ENCODE measurements at places on chromosomes 16 and 17.
A peak's percentile ranks its signal among the peaks of the same experiment; 100 is the strongest.

- no peak for DNase-seq
Measured at GRCh38 chr17:80539022-80539641, 5.5 kb upstream of the RPTOR start.

DNA sequence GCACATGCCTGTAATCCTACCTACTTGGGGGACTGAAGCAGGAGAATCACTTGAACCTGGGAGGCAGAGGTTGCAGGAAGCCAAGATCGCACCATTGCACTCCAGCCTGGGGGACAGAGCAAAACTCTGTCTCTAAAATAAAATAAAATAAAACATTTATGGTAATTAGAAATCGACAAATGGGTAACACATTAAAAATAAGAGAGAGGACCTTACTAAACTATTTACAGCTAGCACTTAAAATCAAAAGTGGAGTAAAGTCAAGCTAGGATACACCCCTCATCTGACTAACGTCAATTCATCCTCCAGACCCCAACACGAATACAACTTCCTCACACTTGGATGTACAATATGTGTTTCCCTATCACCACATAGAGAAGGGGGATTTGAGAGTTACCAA, 27.8 kb upstream of the RHOT1 start:
- no peak for DNase-seq

DNA sequence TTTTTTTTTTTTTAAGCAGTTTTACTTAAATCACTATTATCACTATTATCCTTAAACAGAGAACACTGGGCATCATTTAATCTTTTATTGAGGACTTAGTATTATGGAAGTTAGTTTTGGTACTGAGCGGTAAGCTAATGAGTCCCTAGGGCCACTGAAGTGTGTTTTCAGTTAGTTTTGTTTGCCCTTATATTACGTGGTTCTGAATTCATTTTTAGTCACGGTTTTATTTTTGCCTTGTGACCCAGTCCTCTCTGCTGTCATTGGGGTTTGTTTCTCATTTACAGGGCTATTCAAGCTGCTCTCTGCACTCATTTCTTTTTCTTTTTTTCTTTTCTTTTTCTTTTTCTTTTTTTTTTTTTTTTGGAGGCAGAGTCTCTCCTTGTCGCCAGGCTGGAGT, 17.3 kb downstream of the RABEP1 start:
- no peak for DNase-seq

- DNase-seq, result no peak
Measured at GRCh38 chr17:76135810-76136188, 5.2 kb downstream of the FOXJ1 start.

DNA sequence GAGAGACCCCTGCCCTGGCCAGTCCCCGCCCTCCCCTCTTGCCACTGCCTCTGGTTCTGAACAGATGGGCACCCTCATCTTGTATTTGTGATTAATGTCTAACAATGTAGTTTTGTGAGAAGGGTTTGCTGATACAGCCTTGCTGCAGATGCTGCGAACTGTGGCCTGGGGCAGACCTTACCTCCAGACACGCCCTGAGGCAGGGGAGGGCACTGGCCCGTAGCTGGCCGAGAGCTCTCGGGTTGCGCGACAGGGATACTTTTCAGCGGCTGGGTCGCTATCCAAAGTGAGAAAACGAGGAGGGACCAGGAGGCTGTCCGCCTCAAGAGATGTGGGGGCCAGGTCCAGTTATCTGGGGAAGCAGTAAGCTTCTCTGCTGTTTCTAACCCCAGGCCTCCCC, 21.9 kb downstream of the STH start:
- no peak for DNase-seq

DNA sequence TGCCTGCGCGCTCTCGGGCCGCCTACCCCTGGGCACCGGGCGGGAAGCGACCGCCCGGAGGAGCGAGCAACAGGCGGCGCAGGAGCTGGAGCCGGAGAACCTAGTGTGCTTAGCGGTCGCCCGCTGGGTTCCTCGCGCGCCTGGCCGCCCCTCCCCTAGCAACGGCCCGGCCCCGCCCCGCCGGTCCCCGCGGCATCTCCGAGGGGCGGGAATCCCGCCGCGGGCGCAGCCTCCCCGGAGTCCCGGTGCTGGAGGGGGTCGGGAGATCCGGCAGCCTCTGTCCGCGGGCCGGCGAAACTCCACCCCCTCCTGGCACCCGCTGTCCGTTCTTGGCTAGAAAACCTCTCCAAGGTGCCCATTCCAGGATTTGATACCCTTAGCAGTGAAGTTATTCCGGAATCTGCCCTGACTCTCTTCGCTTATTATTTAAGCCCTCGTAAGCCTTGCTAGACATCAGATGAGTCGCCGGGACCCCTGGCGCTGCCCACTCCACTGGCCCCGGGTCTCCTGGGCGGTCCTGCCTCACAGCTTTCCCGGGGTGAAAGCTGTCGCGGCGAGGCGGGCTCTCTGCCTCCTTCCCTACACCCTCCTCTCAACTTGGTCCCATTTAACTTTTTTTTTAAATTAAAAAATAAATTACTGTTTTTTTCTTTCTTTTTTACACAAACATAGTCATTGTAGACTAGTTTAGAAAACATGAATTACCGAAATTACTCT, at the start of gene RPRML:
Gene RPRML (minus strand): TSS at position 107 of the 717 bp plus-strand sequence. CDS start 246 bp downstream, outside the sequence.
- peak; percentile 36 for DNase-seq

- no peak for DNase-seq
Measured at GRCh38 chr16:19912455-19913339, 28.0 kb upstream of the GPRC5B start.

DNA sequence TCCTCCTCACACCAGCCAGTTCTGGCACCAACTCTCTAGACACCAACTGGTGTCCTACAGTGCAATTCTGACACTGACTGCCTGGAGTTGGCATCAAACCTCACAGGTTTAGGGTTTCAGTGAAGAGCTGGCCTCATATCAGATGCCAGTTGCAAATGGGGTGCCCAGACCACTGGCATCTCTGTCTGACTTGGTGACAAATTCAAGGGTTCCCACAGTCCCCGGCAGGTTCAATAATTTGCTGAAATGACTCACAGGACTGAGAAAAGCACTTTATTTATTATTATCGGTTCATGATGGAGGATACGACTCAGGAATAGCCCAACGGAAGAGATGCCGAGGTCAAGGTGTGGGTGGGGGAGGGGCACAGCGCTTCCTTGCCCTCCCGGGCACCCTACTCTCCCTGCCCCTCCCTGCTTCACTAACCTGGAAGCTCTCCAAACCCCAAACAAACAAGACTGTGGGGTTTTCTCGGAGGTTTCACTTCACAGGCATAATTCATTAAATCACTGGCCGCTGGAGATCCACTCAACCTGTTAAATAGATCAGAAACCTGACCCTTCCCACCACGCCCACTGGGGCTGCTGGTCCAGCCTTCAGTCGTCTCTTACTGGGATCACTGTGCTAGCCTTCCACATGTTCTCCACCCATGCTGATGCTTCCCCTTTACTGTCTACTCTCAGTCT, 1.7 kb upstream of the NLRP1 start:
- DNase-seq, result no peak

GRCh38 chr17:62963296-62963695, 2.7 kb upstream of the TANC2 start:
- DNase-seq, result no peak

- no peak for DNase-seq
Measured at GRCh38 chr17:39562395-39562794, 45.3 kb downstream of the NEUROD2 start.

GRCh38 chr16:2425008-2425518, 4.2 kb upstream of the CCNF start:
- no peak for DNase-seq

- peak; percentile 67 for DNase-seq
Measured at GRCh38 chr17:69874175-69874670, 200.8 kb upstream of the KCNJ16 start.

- DNase-seq, result no peak
Measured at GRCh38 chr16:10833271-10833670, 14.7 kb upstream of the TVP23A start.

- DNase-seq, result no peak
Measured at GRCh38 chr16:28059841-28060575, 3.5 kb downstream of the GSG1L start.

GRCh38 chr16:70691223-70692129, 5.6 kb upstream of the MTSS2 start:
- DNase-seq, result no peak

DNA sequence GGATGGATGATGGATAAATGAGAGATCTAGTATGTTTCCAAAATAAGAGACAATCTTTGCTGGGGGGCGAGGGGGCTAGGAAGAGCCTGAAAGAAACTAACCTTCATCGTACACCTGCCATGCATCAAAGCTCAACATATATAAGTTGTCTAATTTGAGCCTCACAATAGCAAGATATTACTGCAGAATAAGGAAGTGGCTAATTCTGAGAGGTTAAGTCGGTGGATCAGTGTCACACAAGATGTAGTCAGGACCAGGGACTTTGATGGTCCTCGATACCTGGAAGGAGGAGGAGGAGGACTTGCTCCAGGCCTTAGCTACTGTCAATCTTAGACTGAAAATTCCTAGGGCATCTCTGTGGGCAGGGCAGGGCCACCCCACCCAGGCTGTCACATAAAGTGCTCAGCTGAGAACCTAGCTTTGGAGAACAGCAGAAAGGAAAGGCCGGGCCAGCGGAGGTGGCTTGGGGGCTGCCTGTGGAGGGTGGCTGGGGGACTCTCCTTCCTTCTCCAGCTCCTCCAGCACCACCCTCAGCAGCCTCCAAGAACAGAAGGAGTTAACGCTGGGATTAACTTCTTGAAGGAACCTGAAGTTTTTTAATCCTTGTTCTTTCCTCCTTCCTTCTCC, 460 bp upstream of the SLC13A2 start:
- no peak for DNase-seq

Measured in SJSA1 (cell line).